ENCODE measurements at places on chromosomes 13 and 19.

- no peak for DNase-seq
Measured at GRCh38 chr19:30711296-30711695, 339.1 kb downstream of the ZNF536 start.

- DNase-seq = no peak
Measured at GRCh38 chr13:93561576-93562225, 335.1 kb downstream of the GPC6 start.

GRCh38 chr13:83765796-83766195 lies 116.5 kb downstream of the SLITRK1 start:
- no peak for DNase-seq

DNA sequence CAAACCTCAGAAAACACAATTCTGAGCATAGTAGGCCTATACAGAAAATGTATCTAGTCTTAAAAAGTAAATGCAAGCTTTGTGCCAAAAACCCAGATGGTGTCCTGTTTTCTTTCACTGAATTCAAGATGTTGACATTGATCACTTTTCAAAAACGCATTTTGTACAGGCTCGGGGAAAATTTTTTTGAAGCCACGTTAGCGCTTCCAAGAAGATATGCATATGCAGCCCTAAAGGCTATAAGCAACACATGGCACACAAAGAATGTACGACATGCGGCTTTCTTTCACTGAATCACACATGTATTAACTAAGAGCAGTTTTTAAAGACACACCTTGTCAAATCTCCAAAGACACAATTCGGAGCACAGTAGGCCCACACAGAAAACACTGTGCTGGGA lies 115.4 kb downstream of the MRPL57 start:
- no peak for DNase-seq

DNA sequence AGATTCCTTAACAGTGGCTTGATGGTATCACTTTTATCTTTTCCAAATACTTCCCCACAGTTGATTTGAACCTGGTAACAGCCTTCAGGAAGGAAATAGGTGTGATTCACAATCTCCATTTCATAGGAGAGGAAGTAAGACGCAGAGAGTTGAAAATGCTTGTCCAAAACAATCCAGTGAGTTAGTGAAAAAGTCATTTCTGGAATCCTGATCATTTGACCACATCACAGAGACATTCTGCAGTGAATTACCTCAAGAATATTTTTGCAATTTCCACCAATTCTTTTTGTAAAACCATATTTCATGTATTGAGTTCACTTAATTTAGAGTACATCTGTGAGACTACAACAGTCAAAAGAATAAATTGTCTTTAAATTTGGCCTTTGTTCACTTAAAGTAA lies 292.8 kb downstream of the DCLK1 start:
- DNase-seq = no peak

DNA sequence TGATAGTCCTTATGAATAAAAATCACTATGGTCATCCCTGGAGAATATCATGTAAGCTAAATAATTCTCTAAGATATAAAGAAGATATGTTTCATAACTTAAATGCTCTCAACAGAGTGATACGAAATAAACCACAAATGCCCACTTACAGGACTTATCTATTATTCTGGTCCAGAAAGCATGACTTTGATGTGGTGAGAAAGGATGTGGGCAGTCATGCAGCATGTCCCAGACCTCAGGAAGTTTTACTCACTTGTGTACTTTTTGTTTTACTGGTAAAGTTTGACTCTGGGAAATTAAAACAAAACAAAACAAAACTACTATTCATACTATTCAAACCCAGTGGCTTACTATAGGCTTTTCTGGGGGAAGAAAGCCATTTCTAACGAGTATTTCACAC lies 483.2 kb upstream of the SLITRK6 start:
- DNase-seq = no peak

DNA sequence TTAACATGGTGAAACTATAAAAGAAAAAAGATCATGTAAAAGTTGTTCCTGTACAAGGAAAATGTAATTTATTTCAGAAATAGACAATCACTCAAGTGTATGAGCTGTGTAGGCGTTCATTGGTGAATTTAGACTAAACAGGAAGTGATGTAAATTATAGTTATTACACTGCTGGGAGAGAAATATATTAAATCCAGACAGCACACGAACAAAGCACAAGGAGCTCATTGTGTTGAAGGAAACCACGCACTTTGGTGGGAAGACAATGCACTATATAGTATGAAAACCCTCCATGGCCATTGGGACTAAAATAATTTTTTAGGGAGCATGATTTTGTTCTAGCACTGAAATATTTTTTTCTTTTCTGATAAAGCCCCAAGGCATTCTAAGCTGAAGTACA lies 450.5 kb downstream of the KLF12 start:
- DNase-seq = no peak

DNA sequence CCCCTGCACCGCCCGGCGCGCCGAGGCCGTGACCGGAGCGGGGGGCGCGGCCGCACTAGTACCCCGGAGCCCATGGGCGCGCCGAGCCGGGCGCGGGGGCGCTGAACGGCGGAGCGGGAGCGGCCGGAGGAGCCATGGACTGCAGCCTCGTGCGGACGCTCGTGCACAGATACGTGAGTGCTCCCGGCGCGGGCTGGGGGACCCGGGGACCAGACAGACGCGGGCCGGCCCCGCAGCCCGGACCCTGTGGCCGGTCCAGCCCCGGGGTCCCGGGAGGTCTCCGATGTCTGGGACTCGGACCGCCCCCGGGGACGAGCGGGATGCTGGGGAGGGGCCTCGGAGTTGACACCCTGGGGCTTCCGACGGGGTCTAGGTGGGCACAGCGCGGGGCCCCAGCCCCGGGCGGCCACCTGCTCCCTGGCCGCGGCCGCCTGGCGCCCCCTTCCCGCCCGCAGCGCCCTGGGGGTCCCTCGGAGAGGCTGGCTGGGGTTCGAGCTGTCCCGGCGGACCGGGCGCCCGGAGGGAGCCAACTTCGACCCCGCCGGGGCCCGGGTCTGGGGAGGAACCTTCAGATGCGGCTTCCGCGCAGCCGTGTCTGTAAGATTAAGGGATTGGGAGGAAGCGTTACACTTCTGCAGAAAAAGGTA lies 568 bp downstream of the ATP11A start:
- DNase-seq = no peak

GRCh38 chr13:113041293-113041690 lies 64.3 kb upstream of the F7 start:
- no peak for DNase-seq

DNA sequence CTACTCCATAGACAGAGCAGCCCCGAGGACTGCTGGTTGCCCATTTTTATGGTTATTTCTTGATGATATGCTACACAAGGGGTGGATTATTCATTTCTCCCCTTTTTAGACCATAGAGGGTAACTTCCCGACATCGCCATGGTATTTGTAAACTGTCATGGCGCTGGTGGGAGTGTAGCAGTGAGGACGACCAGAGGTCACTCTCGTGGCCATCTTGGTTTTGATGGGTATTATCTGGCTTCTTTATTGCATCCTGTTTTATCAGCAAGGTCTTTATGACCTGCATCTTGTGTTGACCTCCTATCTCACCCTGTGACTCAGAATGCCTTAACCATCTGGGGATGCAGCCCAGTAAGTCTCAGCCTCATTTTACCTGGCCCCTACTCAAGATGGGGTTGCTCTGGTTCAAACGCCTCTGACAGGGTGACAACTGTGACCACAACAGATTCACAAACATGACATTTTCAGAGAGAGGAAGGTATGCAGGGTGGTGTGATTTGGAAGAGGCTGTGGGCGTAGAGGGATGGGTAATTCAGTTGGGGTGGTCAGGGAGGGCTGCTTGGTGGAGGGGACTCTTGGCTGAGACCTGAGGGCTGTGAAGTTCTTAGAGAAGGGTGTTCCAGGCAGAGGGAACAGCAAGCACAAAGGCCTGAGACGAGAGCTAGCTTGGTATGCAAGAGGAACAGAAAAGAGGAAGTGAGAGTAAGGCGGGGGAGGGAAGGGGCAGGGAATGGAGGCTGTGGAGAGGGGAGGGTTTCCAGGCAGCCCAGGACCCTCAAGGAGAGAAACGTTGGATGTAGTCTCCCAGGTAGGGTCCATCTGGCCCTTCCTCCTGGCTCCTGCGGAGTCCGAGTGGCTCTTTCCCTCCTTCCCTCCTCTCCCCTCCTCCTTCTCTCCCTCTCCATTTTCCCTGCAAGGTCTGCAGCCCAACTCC lies 23.5 kb downstream of the FAM187B start:
- DNase-seq = no peak

DNA sequence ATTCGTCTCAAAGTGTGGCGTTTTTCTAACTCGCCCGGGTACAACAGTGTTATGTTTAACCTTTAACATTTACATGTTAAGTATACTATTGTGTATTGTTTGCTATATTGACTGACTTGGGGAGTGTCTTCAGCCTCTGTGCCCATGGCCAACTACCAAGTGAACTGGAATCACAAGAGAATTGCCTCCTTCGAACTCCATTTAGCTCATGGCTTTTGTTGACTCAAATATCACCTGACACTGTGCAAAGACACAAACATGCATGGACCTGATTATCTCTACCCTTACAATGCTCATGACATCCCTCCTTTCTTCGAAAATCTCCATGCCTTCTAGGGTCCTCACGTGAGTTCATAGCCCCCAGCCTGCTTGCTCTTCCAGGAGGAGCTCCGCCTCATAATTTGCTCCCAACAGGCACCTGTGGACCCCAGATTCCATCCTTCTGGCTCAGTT lies 704 bp downstream of the ZNF814 start:
- DNase-seq = no peak

DNA sequence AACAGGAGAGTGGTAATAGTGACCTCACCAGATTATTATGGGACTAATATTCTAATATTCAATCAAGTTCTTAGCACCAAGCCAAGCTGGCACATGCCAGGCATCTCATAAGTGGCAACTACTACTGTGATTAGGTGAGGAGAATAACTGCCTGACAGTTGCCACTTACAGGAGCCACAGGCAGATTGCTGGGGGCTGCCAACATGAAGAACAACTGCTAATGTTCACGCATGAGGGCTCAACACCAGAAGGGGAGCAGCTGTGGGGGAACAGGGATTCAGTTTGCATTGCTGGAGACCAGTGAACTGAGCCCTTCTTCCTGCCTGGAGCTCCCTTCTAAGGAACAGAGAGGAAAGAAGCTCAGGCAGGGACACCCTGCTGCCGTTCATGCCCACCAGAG lies 504.5 kb downstream of the FOXO1 start:
- no peak for DNase-seq

DNA sequence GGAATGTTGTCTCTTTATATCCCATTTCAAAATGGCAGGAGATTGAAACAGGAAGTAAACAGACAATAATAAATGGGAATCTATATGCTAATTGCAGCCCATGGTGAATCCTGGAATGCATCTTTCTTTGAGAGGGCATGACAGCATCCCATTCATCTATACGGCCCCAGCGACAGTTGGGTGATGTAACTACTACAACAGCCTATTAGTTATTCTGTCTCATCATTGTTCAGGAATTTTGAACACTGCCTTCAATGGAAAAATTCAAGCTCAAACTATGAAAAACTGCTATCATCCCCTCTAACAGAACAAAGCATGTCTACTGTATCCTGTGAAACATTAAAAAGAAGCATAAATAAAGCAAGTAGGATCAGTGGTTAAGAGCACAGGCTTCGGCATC lies 262.1 kb downstream of the DCT start:
- no peak for DNase-seq

DNA sequence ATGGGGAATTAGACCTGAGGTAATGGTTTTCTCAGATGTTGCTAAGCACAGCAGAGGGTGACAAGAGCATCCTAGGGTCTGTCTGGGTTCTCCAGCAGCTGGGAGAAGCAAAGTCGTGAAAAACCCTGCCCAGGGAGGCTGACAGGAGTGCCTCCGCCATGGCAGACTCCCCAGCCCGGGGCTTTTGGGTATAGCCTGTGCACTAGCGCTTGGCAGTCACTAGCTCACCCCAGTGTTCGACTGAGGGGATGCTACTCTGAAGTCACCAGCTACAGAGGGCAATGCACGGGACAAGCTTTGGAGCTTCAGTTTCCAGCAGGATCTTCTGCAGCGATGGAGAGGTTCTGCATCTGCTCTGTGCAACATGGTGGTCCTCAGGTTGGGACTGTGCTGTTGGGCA lies 87.5 kb downstream of the ING1 start:
- no peak for DNase-seq

DNA sequence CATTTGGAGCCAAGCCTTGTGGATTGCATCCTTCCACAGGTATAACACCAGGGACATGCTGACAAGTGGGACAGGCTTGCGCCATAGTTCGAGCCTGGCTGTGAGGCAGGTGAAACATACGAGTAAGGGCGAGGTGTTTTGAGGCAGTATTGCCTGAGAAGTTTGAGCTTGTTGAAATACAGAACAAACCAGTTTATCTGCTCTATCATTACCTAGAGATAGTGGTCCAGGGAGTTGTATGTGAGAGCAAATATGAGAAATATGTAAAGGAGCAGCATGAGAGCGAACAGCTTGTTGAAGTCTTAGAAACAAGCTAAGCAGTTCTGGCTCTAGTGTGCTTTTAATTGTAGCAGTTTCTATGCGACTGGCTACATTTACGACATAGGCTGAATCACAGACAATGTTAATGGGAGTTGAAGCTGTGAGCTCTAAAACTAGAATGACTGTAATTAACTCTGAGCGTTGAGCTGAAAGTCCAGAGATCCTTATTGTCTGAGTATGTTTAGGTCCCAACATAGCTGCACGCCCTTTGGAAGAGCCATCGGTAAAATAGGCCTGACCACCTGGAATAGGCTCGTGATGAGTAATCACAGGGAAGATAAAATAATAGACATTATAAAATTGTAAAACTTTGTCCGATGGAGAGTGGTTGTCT lies 8.2 kb downstream of the ZNF439 start:
- DNase-seq = no peak

- no peak for DNase-seq
Measured at GRCh38 chr13:99227909-99228688, 27.4 kb downstream of the UBAC2 start.

DNA sequence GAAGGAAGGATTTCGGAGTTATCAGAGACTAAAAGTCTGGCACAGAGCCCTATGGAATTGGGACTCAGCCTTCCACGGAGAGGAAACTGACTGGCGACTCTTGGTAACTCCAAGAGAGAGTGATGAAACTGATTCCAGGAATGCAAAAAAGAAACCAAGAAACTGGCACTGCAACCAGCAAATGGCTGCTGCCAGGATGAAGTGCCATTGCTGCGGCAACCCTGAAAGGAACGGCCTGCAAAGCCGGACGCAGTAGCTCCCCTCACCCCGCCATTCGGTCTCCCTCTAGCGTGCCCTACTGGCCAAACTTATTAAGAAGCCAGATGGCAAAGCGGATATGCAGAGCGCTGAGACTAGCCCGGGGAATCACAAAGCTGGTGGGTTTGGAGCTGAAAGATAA lies 236.0 kb downstream of the PCDH9 start:
- no peak for DNase-seq
